ENCODE measurements at places on chromosomes 3 and 15.

DNA sequence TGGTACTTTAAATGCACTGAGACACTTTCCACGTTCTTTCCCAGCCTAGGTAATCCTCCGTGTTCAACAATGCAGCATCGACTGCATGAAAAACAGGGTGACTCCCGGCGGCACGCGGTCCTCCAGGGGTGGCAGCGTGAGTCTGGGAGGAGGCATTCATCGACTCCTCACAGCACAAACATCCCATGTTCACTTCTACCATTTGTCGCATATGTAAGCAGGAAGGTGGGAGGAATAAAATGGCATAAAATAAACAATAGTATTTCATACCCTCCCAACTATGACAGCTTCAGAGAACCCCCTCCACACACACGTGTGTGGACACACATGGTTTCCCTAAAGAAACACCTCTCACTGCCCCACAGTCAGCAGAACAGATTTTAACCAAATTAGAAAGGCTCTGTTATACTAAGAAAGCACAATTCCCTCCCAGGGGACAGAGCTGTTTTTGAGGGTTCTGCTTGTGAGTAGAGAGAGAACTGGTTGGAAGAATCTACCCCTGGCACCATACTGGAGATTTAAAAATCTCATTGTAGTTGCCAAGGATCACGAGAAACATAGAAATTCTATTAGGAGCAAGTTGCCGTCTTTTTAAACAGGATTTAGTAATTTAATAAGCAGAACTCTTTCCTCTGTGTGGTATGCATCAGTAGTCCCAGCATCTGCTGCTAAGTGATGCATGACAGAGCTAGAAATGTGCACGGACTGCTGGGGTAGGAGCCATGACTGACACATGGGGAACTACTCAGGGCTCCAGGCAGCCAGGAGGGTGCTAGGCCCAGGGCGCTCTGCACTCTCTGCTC is 6.0 kb downstream of the FAM43A start:
- no peak for DNase-seq

GRCh38 chr15:100124936-100125335 is 216.8 kb downstream of the ADAMTS17 start:
- no peak for DNase-seq

DNA sequence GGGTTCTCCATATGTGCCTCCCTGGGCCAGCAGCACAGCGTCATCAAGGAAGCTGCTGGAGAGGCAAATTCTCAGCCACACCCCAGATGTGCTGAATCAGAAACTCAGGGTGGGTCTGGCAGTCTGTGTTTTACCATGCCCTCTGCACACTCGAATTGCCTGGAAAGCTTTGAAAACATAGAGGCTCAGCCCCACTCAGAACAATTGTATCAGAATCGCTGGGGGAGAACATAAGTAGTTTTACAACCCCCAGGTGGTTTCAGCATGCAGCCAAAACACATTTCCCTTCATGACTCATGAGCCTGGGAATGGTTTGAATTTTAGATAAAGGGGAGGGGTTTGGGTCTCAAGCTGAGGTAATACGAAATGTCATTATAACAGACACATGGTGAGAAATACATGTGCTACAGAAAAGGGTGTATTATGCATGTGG is 9.6 kb downstream of the TGM4 start:
- peak; percentile 36 for DNase-seq

GRCh38 chr3:76949462-76949861 is 90.4 kb upstream of the ROBO2 start:
- no peak for DNase-seq

- peak; percentile 66 for DNase-seq
Observed at GRCh38 chr15:42919799-42920518, 619 bp downstream of the TTBK2 start.

DNA sequence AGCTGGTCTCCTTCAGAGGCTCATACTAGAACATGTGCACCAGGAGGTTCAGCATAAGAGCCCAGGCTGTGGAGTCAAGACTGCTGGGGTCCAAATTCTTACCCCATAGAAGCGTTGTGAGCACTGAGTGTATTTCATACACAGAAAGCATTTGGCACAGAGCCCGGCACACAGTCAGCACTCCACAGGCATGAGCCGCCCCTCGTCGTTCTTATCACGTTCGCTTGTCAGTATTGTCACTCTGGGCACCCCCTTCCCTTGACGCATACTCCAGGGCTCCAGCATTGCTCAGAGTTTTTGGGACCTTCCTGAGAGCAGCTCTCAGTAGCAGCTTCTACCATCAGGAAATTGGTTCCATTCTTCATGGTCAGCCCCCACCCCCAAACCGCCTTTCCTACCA is 25.2 kb downstream of the CORO2B start:
- DNase-seq: no peak

DNA sequence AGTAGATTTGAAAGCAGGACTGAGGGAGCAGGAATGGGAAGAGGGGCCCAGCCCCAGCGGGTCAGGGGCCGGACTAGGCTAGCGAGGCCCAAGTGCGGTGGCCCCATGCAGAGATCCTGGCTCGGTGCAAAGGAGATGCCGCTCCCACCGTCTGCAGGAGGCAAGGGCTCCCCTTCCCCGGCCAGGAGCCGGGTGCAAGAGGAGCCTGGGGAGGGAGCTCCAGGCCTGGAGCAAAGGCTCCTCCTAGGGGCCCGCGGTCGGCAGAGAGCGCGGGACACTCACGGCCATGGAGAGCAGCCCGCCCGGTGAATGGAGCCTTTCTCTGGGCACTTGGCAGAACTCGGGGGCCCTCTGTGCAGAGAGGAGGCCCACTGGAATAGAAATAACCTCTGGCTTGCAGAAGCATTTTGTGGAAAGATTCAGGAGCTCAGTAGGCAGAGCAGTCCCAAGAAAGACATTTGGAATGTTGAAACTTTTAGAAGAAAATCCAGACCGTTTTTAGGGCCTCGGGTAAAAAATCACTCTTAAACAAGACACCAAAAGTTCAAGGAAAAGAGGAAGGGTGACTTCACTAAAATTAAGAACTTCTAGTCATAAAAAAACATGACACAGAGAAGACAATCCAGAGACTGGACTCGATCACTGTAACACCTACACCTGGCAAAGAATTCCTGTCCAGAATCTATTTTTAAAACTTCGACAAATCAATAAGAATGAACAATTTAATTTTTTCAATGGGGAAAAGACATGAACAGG is 43.0 kb upstream of the USP3 start:
- no peak for DNase-seq

- no peak for DNase-seq
Observed at GRCh38 chr3:138769616-138770015, 65.1 kb downstream of the PIK3CB start.

DNA sequence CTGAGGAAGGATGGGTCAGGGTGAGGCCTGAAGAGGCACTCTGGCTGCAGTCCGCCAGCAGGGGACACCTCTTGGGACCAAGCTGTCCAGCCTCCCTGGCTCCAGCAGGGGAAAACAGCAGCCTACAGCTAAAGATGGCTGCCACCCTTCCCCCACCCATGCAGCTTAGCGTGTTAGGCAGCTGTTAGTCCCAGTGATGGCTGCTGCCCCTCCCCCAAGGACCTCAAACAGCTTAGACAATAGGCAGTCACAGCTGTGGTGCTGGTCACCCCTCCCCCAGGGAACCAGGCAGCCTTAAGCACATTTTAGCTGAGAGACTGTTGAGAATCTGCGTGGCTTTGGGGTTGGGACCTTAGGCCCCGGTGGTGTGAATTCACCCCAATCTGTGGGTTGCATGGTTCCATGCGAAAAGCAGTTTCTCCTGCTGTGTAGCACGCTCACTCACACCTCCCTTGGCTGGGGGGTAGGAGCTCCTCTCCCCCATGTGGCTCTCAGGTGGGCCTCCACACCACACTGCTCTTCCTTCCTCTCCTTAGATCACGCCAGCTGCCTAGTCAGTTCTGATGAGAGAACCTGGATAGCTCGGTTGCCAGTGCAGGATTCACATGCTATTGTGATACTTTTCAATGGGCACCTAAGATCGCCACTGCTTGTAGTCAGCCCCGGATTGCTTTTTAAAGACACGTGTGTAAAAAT is 140.5 kb upstream of the CADPS start:
- DNase-seq: no peak

- no peak for DNase-seq
Observed at GRCh38 chr15:55707518-55707917, 35.4 kb downstream of the PRTG start.

DNA sequence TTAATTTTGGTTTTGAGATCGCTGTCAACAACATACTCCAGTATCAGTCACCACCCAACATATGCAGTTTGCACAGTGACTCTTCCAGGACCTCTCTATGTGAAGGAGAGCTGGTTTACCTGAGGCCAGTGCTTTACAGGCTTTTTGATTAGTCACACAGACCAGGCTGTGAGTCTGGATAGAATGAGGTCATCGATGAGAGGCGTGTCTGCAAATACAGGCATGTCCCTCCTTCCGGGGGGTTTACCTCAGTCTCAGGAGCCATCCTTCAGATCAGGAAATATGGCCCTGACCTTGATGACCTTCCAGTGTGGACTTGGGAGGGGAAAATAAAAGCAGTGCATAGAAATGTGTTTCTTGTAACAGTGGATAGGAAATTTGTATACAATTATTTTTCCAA is 46.9 kb downstream of the KBTBD12 start:
- no peak for DNase-seq

GRCh38 chr15:42619656-42620371 is 44.4 kb downstream of the STARD9 start:
- no peak for DNase-seq

DNA sequence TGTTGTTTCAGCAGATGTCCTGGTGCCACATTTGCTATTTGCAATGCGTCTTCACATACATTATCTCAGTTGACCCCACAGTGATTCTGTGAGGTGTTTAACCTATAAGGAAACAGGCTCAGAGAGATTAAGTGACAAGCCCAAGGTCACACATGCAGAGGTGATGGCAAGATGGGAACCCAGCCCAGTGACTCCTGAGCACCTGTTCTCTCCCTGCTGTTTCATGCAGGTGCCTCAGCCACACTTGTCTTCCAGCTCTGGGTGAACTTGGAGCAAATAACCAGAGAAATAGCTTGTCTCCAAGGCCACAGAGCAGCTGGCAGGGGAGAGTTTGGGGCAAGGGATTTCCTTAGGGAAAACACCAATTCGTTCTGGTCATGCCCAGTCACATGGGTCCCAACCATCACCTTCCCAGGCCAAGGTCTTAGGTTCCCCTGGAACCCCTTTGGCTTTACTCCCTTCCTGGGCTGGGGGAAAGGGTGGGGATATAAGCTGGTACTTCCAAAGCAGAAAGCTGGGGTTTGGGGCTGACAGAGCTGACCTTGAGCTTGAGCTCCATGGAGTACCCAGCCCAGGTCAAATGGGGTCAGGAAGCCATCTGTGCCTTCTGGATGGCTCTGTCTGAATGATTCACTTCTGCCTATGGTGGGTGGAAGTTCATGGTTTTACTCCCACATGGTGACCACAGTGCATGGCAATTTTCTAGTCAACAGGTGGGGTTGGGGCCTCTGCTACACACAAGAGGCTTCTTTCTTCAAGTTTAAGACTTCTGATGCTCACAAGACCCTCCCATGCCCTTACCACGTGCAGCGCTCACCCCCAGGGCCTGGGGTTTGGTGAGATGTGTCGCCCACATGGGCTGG is 22.4 kb downstream of the LIPC start:
- DNase-seq: no peak

- no peak for DNase-seq
Observed at GRCh38 chr3:42631620-42632019, 21.9 kb upstream of the ZBTB47 start.

GRCh38 chr3:116947809-116948208 is 238.2 kb downstream of the TUSC7 start:
- no peak for DNase-seq

DNA sequence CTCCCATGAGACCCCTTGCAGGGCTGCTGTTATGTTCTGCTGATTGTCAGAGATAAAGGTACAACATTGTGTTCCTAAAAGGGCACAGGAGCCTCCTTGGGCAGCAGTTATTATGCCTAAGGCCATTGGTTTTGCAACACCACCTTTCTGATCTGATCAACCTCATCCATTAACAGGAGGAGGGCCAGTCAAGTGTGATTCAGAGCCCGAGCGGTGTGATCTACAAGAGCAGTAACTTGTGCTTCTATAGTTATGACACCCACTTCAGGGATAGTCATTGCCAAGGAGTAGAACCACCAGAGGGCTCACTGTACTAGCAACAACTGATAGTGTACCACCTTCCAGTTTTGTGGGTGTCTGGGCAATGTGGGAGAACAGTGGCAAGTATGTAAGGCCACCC is 1457.9 kb upstream of the CADM2 start:
- no peak for DNase-seq

GRCh38 chr15:99279290-99279689 is 28.0 kb downstream of the LRRC28 start:
- no peak for DNase-seq

DNA sequence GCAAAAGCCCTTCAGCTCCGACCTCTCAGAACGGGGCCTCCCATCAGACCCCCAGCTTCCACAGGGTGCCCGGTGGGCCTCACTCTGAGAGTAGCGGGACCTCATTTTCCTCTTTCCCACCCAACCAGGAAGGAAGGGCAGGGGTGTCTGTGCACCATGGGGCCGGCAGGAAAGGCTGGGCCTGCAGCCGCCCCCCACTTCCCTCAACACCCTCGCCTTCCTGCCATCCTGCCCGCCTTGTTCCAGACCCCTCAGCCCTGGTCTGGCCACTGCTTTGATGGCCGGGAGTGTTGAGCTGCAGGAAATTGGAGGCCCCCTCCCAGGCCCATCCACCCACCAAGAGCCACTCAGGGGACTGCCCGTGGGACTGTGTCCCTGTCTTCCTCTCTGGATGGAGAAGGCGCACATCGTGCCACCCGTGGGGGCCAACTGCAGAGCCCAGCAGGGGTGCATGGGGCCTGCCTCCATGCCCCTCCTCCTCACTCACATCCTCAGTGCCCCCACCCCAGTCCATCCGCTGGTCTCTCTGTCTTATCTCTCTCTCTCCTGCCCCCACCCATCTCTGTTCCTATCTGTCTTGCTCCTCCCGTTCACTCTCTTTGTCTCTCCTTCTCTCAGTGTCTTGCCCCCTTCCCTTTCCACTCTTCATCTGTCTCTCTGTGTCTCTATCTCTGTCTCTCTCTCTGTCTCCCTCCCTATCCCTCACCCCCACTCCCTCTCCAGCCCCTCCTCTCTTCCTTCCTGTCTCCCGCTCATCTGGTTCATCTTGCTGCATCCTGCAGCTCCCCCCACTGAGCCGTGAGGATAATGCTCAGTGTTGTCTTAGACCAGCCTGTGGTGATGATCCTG is 1.8 kb upstream of the PLXND1 start:
- DNase-seq: no peak

GRCh38 chr15:92184679-92185230 is 208.9 kb upstream of the ST8SIA2 start:
- DNase-seq: no peak

GRCh38 chr3:138113326-138113725 is 2.1 kb downstream of the DZIP1L start:
- DNase-seq: no peak

GRCh38 chr3:120498556-120499346 is 48.0 kb upstream of the FSTL1 start:
- DNase-seq: peak; percentile 59

GRCh38 chr3:192408647-192409200 is 318.6 kb downstream of the FGF12 start:
- DNase-seq: peak; percentile 10

Data from hindlimb muscle (tissue), 1 donor.